ENCODE measurements at places on chromosomes 1 and 21. TPM values are rescaled to one million over a fixed set of nuclear protein-coding genes. Genes with fewer than 3 reads are reported as not detected.

Gene LEPROT
- total RNA-seq: 33.7 TPM

Gene C1orf52
- 63.4 TPM for total RNA-seq

DNA sequence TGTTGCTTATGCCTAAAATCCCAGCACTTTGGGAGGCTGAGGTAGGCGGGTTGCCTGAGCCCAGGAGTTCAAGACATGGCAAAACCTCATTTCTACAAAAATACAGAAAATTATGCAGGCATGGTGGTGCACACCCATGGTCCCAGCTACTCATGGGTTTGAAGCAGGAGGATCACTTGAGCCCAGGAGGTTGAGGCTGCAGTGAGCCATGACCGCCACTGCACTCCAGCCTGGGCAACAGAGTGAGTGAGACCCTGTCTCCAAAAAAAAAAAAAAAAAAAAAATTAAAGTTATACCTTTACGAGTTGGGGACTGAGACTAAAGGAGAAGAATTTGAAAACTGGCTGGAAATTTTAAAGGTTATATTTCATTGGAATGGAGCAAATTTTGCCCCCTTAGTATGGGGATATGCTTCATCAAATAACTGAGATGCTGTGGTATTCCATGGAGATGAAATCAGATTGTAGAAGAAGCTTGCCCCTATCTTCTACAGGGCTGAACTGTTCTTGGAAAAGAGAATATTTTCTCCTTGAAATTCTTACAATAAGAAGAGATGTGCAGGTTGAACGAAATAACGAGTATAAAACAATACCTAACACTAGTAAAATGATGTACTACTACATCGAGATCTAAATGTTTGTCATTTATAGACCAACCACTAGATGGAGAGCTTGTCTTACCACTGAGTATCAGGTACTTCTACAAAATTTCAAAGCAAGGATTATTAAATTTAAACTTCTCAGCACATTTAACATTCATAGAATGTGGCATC is 34.9 kb upstream of the SCYL3 start:
- no peak overlapping the region for H3K4me3 ChIP-seq
- H3K27ac ChIP-seq: no peak overlapping the region
- no peaks in the 10 kb centered on the region for H3K27me3 ChIP-seq
- H3K36me3 ChIP-seq: no peaks in the 10 kb centered on the region
- peaks cover 25% of the 10 kb centered on the region for H3K4me1 ChIP-seq

DNA sequence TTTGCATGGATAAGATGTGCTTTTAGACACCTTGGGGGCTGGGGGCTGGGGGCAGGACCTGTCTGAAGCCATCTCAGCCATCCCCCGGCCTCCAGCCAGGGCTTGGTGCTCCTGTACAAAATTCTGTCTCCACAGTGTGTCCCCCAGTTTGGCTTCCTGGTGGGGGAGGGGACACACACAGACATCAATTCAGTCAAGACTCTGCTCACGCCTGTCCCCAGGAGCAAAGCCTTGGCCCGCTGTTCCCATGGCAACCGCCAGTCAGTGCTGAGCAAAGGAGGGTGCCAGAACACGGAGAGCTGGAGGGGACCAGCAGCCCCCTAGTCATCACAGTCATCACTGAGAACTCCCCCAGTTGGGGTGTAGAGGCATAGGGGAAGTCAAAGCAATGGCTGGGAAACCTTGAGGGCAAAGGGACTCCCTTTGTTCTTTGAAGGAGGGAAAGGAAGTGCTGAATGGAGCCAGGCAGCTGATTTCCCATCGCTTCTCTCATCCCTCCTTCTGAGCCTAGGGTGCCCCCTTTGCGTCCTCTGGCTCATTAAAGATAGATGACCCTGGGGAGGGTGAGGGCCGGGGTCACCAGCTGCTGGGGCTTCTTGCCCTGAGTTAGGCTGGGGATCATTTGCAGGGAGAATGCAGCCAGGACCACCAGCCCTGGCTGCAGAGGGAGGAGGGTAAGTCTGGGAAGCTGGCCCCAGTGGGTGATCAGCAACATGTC is 134.9 kb upstream of the IPO9 start:
- H3K27ac ChIP-seq: no peak overlapping the region
- peaks cover 25% of the 10 kb centered on the region for H3K4me1 ChIP-seq
- H3K4me3 ChIP-seq: no peak overlapping the region
- H3K27me3 ChIP-seq: no peaks in the 10 kb centered on the region
- DNase-seq: no peak
- H3K36me3 ChIP-seq: no peaks in the 10 kb centered on the region

DNA sequence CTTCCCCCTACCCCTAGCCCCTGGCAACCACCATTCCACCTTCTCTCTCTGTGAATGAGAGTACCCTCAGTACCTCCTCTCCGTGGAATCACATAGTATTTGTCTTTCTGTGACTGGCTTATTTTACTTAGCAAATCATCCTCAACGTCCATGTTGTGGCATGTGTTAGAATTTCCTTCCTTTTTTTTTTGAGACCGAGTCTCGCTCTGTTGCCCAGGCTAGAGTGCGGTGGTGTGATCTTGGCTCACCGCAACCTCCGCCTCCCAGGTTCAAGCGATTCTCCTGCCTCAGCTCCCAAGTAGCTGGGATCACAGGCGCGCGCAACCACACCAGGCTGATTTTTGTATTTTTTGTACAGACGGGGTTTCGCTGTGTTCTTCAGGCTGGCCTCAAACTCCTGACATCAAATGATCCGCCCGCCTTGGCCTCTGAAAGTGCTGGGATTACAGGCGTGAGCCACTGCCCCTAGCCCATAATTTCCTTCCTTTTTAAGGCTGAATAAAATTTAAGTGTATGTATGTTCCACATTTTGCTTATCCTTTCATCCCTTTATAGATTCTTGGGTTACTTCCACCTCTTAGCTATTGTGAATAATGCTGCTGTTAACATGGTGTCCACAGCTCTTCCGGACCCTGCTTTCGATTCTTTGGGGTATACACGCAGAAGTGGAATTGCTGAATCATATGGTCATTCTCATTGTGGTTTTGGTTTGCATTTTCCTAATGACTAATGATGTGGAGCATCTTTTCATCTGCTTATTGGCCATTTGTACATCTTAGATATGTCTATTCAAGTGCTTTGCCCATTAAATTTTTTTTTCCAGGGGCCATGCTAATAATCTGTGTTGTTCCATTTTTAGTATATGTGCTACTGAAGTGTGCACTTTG is 32.3 kb downstream of the ERRFI1 start:
- H3K4me3 ChIP-seq: no peak overlapping the region
- peaks cover 7% of the 10 kb centered on the region for H3K4me1 ChIP-seq
- peak; percentile 66 for DNase-seq
